ENCODE measurements at places on chromosomes 7 and 10.

GRCh38 chr10:96835899-96836298 lies 3.8 kb downstream of the LCOR start:
- DNase-seq, result no peak

GRCh38 chr10:78806681-78807221 lies 262.0 kb upstream of the ZMIZ1 start:
- DNase-seq, result no peak

DNA sequence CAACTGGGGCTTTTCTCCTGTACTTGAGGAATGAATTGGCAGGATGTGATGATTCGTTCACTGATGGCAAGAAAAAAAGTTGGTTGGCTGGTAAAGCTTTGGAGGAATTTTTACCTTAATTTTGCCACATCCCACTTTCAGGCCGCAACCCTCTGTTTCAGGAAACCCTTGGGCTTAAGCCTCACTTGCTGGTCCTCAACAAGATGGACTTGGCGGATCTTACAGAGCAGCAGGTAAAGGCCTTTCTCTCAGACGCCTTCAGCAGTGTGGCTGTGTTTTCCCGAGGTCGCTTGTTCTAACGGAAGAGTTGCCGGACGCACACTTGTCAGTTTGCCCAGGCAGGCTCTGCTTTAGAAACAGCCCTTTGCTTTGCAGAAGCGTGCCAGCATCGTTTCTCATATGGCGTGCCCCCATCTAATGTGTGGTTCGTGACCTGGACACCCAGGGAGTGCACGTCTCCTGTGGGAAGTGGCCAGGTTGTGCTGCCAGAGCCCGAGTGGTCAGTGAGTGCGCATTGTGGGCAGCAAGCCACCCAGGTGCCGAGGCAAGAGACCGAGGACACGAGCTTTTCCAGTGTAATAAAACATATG lies 2.2 kb downstream of the MTG1 start:
- DNase-seq, result no peak

DNA sequence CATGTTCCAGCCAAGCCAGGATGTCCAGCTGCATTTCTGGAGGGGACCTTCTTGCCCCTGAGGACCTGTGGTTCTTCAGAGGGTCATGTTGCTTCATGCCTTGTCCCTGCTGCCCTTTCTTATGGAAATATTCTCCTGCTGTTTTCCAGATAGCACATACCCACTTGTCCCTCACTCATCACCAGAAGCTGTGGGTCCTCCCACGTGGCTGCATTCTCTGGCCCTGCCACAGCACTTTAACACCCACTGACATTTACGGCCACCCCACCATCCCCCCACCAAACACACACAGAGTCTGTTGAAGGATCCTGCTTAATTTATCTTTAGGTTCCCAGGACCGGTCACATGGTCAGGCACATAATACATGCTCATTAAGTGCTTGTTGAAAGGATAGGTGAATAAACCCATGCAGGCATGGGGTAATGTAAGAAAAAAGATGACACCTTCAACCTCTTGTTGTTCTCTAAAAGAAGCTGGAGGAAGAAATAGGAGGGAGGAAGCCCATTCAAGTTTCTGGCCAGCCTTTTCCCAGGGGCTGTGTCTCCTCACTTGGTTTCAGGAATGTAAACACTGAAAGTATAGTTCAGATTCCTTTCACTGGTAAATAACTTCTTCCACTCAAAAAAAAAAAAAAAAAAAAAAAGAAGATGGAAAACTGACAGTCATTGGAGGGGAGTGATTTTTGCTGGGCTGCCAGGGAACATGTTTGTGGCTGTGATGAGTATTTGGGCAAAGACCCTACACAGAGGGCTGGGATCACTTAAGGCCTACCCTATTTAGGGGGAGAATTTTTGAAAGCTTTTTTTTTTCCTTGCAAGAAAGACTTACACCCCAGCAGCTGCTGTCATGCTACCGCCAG lies 19.8 kb upstream of the BMPER start:
- DNase-seq, result no peak

GRCh38 chr10:92839191-92840085 lies 8.9 kb upstream of the EXOC6 start:
- peak; percentile 18 for DNase-seq

DNA sequence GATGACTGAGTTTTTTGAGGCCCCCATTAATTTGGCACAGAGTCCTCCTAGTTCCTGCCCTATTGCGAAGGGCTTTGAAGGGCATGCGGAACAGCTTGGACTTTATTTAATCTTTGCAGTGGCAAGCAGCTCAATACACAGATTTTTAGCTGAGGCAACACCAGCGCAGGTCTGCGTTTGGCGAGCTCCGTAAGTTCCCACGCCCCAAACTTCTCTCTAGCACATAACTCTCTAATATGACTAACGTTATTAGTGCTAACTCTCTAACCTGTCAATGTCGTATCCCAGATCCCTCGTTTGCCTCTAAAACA lies 366 bp upstream of the TAF3 start:
- no peak for DNase-seq

DNA sequence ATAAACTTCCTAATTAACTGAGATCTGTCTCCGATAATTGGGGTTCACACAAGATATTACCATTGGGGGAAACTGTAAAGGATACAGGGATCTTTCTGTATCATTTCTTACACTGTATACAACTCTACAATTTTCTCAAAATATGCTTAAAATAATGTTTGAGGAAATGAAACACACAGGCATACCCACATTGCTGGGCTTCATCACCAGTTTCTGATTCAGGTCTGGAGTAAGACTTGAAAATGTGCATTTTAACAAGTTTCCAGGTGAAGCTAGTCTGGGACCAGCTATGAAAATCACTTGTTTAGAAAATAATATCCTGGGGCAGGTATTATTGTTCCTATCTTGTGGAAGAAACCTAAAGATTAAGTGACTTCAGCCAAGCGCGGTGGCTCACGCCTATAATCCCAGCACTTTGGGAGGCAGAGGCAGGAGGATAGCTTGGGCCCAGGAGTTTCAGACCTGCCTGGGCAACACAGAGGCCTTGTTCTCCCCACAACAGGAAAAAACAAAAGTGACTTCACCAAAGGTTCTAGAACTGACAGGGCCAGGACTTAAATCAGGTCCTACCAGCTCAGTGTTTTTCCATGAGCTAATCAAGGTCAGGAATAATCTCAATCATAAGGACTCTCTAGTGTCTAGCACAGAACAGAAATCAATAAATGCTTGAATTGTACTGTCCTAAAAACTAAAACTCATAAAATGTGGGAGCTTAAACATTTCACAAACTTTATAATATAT lies 12.6 kb downstream of the TOMM7 start:
- no peak for DNase-seq

DNA sequence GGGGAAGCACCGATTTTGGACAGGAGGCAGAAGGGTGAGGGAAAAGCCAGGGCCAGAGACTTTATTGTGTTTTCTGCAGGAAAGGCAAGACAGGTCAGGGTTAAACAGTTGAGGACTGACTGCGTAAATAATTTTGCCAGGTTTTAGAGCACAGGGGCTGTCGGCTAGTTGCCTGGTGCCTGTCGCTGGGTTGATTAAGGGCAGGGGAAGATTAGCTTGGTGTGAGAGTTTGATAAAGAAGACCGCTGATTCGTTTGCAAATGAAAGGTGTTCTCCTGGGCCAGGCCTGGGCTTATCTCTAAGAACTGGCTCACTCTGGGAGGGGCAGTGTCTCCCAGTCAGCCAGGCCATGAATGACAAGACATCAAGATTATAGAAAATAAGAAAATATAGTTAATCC lies 75.6 kb downstream of the SLC37A3 start:
- DNase-seq, result no peak

DNA sequence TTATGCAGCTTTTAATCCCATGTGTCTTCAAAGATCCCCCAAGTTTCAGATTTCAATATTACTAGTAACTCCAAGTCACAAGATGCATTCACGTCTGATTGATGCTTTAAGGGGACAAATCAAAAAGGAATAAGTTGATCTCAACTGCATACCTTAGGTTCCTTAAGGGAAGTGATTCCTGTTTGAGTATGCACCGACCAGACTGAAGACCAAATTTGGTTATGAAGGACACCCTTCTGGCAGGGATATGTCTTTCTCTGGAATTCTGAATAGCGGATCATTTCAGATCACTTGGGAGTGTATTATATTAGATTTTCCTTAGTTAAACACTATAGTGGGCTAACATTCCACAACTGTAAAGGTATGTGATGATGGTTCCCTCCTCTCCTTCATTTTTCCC lies 4.3 kb downstream of the KIF5B start:
- no peak for DNase-seq

GRCh38 chr7:102287111-102287980 lies 678 bp downstream of the SH2B2 start:
- peak; percentile 37 for DNase-seq

GRCh38 chr10:32948451-32948850 lies 9.6 kb downstream of the ITGB1 start:
- DNase-seq, result no peak

DNA sequence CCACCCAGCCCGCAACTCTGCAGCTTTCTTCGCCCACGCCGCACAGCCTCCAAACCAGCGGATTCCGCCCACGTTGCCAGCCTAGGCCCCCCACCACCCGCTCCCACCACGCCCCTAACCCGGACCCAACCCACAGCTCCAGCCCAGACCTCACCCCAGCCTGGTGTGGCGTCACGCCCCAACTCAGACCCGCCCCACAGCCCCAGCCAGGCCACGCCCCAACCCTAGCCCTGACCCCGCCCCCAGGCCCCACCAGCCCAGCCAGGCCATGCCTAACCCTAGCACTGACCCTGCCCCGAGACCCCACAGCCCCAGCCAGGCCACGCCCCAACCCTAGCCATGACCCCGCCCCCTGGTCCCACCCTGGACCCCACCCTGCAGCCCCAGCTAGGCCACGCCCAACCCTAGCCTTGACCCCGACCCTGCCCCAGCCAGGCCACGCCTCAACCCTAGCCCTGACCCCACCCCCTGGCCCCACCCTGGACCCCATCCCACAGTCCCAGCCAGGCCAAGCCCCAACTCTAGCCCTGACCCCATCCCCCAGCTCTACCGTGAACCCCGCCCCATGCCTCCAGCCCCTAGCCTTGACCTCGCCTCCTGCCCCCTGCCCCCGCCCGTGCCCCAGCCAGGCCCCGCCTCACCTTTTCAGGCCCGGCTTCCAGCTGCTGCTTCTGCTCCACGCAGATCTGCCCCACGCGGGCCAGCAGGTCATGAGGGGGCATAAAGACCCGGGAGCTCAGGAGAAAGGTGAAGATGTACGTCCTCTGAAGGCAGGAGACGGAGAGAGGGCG lies 64.0 kb downstream of the RASGEF1A start:
- DNase-seq, result no peak

DNA sequence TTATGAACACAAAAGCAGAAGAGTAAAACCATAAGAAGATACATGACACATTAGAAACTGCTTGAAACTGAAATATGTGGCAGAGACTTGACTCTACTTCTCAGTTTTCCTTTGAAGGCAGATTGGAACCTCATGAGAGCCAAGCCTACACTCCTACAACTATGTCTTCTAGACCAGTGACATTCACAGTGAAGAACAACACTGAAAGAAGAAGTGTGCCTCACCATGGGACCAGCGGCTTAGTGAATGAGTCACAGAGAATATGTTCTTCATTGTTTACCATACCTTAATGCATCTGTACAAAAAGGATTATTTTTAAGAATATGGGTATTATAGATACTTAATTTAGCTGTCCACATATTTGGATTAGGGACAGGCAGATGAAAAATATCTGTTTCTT lies 248.3 kb downstream of the CDC14C start:
- DNase-seq, result no peak

DNA sequence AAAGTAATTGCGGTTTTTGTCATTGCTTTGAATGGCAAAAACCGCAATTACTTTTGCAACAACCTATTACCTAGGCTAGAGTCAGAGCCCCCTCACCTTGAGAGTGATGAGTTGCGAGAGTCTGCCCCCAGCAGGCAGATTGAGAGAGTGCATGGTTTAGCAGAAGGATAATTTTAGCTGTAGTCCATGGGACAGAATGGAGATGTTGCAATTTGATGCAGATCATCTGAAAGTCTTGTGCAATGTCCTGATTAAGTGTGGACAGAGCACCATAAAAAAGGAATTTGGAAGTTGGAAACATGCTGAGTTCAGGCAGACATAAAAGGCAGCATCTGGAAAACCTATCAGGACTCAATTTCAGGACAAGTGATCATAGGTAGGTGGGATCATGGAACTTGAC lies 48.7 kb downstream of the GPR141 start:
- DNase-seq, result no peak

- DNase-seq, result no peak
Observed at GRCh38 chr7:110442381-110442837, 648.5 kb upstream of the LRRN3 start.

DNA sequence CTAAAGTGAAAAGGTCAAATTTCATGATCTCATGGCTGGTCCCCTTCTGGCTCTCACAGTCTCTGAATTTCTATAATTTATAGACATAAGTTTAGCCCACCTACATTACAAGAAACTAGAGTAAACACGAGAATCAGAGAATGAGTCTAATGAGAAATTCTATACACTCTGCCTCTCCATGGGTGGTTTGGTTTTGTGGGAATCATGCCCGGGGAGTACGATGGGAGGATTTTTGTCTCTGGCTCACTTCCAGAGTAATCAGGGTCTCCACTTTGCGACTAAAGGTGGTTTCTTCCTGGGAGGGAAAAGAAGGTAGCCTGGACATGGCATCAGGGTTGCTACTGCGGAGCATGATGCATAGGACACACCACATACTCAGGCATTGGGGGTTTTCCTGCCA lies 69.7 kb downstream of the MRC1 start:
- no peak for DNase-seq

DNA sequence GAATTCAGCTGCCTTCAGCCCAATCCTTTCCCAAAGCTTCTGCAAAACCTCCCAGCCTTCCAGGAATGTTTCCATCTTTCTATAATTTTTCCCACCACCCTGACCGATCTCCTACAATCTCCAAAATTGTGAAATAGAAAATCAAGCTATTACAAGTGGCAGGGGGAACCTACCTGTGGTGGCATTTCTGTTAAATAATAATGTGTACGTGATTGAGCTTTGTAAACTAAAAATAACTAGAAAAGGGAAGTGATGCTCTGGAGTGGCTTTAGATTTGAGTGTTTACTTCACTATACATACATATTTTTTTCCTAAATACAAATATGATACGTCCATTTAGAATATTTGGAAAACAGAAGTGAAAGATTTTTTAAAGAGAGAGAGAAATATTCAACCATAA lies 593.6 kb downstream of the GRM8 start:
- DNase-seq, result no peak

- no peak for DNase-seq
Observed at GRCh38 chr10:128998101-128998805, 468.8 kb upstream of the MGMT start.

GRCh38 chr7:131564640-131565039 lies 8.2 kb upstream of the PODXL start:
- no peak for DNase-seq

DNA sequence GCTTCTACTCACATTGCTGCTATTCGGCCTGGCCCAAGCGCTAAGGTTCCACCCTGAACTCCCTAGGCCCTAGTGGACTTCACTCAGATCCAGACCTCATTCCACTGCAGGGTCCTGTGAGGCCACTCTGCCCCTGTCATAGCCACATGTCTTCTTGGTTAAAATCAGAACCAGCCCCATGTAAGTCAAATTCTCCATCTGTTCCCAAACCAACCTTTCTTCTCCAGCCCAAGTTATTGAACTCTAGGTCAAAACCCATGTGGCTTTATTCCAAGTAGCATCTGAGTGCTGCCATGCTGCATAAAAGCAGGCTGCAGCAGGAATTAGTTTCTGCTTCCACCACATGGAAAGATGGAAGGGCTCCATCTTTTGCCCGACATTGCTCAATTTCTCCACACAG lies 281.2 kb downstream of the SNX13 start:
- DNase-seq, result no peak

All from T1000 (cell line).